ENCODE measurements at places on chromosomes 16 and 17.

DNA sequence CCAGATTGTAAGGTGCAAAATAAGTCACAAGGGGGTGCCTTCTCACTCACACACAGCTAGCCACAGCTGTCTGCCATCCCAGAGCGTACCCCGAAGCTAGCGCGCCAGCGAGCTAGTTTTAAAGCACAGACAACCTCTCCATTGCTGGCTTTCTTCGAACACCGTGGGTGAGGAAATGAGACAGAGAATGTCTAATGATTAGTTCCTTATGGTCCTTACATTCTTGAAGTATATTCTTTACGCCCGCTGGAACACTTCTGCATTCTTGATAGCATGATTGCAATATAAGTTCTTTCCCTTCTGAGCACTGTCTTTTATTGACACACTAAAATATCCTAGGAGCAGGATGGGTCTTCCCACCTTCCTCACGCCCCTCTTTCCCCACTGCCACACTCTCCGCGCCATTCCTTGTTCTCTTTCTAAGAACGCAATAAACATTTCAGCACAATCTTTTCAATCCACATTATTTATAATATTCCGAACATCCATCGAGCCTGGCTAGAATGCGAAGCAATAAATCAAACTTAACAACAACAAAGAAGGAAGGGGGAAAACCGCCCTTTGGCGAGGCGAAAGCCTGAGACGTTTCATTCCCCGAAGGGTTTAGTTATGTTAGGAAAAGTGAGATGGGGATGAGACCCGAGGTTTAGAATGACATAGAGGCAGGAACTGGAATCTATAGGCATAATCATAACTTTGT, 251.3 kb downstream of the NTN1 start:
- no peak for DNase-seq

DNA sequence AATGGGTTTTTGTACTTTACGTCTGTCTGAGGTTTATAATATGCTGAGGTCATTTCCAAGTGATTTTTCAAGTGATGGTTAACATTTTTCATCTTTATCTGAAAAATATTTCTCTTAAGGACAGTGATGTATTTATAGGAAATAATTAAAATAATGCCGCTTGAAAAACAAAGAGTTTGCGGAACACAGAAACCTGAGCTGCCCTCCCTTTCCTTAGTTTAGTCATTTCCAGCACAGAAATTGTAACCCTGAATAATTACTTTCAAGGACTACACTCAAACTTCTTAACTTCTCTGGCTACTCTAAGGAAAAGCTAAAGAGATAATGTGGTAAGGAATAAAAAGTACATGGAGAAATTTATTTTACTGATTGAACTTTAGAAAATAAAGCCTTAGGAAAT, 54.6 kb downstream of the MRTFB start:
- DNase-seq, result no peak

DNA sequence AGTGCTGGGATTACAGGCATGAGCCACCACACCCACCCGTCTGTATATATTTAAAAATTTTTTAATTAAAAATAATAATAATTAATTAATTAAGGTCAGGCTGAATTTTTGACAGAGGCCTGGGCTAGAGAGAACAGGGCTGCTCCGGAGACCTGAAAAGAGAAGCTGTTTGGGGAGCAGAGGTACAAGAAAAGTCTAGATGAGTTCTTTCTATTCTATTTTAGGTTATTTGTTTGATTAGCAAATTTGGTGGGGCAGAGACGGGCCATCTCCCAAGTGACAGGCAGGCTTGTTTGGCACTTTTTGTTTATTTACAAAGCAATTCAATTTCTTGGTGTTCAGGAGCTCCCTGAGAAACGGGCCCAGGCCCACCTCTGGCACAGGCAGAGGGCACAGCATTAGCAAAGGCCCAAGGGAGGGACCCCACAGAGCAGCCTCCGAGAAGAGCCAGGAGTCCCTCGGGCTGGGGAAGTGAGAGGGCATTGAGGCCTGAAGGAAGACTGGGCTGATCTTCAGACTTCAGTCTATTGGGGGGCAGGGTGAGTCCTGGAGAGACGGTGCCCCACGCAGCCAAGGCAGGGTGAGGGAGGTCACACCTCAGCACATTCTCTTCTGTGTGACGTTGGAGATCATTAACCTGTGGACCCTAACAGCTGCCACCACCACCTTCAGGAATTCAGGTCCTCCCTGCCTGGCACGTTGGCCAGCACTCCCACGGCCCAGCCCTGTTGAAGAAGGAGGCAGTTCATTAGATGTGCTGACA, 10.8 kb upstream of the RIPOR1 start:
- DNase-seq, result no peak

DNA sequence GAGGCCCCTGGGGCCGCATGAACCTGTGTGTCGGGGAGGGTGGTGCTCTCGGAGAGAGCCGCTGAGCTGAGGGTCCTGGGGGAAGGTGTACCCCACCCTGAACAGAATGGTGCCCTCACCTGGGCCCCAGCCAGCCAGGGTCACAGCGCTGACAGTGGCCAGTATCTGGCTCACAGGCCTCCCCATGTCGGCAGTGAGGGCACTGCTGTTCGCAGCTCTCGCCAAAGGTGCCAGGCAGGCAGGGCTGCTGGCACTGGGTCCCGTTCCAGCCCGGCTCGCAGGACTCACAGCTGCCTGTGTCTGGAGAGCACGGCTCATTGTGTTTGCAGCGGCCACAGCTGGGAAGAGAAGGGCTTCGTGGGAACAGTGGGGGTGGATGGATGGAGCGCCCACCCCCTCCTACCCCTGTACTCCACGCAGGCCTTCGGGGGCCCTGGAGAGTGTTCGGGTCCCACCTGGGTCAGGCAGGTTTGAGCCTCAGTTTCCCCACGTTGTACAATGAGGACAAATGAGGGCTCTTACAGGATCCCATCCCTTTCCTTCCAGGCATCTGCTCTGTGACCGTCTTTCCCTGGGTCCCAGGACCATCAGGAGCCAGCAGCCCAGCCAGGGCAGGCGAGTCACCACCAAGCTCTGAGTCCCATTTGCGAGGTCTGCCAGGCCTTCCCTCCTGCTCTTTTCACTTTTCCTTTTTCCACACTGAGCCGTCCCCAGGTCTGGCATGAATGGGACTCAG, 5.0 kb downstream of the SCARF1 start:
- no peak for DNase-seq

GRCh38 chr17:42290577-42290976, 2.3 kb downstream of the STAT5A start:
- no peak for DNase-seq

DNA sequence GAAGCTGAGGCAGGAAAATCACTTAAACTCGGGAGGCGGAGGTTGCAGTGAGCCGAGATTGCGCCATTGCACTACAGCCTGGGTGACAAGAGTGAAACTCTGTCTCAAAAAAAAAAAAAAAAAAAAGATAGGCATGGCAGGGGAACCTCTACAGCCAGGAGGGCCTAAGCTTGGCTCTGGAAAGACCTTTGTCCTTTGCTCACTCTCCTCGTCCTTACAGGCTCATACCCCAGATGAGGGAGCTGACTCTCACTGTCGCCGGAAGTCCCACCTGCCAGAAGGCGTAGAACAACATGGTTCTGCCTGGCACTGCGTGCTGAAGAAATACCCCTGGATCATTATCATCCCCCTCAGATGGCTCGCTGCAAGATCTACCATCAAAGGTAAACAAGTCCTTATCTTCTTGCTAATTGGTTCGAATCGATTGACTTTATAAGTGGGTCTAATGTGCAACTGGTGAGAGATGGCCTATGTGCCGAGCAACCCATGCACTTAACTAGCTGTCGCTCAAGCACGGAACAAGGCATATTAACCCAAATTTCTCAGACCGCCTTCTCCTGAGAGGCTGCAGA, 29.7 kb downstream of the RTN4RL1 start:
- no peak for DNase-seq

DNA sequence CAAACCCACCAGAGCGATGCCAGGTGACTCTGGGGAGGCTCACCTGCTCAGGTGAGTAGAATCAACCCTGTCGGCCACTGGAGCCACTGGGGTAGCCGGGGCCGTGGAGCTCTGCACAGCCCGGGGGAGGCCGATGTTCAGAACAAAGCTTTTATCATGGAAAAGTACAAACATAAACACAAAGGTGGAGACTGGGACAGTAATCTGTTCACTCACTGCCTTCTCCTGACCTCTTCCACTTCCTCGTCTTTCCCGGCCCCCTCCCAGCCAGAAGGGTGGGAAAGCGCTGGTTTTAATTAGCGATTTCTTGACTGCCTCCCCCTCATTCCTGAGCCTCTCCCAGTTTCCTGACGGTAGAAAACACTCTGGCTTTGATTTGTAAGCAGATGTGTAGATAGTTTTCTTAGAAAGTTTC, 9.8 kb upstream of the TEX19 start:
- no peak for DNase-seq

- no peak for DNase-seq
These were observed 493.7 kb upstream of the ERCC4 start for GRCh38 chr16:13426269-13426668.

GRCh38 chr16:56332464-56333079, 92.8 kb downstream of the AMFR start:
- no peak for DNase-seq

DNA sequence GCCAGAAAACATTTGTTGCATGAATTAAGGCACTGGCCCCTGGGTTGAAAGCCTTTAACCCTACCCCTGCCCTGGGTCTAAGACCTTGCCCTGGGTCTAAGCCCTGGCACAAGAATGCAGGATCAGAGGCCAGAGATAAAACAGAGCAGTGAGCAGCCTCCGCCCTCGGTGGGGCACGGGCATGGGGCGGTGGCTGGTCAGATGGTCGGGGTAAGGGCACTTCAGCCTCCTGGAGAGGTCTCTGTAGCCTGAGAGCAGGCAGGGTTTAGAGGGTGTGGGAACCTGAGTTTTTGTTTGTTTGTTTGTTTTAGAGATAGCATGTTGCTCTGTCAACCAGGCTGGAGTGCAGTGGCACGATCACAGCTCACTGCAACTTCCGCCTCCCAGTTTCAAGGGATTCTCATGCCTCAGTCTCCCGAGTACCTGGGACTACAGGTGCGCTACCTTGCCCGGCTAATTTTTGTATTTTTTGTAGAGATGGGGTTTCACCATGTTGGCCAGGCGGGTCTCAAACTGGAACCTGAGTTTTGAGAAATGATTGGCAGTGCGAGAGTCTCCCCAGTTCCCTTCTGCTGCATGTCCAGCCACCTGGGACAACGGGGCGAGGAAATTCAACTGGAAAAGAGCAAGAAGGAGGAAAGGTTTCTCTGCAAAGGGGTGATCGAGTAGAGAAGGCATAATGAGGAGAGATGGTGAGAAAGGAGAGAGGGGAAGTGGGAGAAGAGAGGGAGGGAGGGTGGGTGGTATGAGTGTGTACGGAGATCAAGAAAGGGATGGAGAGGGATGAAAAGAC, 27.7 kb downstream of the TNS4 start:
- DNase-seq, result no peak

- no peak for DNase-seq
These were observed 53.5 kb downstream of the ZDHHC7 start for GRCh38 chr16:84957792-84958191.

DNA sequence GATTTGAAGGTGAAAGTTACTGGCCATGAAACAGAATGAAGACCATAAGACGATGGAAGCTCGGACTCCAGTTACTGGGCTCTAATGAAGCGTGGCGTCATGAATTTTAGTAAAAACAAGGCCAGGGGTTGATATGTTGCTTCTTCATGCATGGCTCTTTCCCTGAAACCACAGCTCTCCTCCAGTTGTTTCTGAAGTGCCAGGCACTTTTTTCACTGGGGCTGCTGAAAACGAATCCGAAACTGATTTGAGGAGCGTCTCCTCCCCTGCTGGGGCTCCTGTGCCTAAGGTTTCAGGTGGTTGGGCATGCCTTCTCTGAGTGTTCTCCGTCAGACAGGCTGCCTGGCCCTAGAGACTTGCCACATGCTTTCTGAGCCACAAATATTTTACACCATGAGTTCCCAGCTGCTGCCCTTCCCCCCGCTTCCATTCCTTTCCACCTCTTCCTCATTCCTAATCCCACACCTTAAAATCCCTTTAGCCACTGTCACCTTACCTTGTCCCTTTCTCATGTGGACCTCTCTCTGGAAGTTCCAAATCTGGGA, 3.7 kb upstream of the MYL4 start:
- peak; percentile 64 for DNase-seq

GRCh38 chr17:80163336-80163735, 6.5 kb upstream of the CARD14 start:
- DNase-seq, result no peak

GRCh38 chr17:64003526-64004121, 5.5 kb downstream of the PRR29 start:
- no peak for DNase-seq

DNA sequence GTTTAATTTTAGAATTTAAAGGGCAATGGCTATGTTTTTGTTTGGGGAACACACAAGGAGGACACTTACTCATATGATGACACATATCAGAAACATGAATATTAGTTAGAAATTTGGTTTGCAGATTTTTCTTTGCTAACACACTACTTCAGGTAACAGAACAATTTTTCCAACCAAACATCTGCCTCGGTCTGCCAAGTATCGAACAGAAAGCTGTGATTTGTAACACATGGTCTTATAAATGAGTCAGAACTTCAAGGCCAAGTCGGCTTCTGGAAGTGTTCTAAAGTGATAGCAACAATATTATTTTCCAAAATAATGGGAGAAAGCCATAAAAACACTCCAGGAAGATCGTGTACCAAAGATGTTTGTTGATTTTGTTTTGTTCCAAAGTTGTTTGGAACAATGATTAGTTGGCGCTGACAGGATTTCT, 75.9 kb upstream of the PMFBP1 start:
- no peak for DNase-seq

DNA sequence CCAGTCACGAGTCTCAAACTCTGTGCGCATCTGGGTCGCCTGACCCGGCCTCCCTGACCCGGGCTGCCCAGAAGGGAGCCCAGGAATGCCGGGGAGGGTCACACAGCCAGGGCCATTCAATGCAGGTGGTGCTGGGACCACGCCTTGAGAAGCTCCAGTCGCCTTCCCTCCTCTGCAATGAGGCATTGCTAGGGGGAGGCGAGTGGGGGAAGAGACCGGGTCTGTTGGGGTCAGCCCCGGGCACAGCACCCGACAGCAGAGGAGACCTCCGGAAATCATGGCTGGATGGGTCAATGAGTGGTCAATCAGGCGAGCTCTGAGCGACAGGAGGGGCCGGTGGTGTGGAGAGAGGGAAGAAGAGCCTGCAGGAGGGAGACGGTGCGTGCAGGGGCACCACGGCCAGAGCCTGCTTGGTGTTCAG, 13.3 kb downstream of the JPH3 start:
- no peak for DNase-seq

DNA sequence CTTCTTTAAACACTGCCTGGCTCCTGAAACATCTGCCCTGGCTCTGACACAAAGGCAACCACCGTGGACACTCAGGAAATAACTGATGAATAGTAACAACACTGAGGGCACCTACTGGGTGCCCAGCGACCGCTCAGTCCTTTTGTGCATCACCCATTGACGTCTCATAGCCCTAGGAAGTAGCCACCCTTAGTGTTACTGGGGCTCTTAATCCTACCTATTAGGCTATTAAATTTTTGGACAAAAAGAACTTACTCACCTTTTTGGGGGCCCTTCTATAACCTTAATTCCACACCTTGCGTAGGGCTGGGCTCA, 11.7 kb downstream of the PPL start:
- no peak for DNase-seq

All from stimulated activated naive CD4-positive, alpha-beta T cell treated with Interleukin-2 at 50 U/mL for 16 hours (primary cell).